ENCODE measurements at places on chromosomes 11 and 22.

DNA sequence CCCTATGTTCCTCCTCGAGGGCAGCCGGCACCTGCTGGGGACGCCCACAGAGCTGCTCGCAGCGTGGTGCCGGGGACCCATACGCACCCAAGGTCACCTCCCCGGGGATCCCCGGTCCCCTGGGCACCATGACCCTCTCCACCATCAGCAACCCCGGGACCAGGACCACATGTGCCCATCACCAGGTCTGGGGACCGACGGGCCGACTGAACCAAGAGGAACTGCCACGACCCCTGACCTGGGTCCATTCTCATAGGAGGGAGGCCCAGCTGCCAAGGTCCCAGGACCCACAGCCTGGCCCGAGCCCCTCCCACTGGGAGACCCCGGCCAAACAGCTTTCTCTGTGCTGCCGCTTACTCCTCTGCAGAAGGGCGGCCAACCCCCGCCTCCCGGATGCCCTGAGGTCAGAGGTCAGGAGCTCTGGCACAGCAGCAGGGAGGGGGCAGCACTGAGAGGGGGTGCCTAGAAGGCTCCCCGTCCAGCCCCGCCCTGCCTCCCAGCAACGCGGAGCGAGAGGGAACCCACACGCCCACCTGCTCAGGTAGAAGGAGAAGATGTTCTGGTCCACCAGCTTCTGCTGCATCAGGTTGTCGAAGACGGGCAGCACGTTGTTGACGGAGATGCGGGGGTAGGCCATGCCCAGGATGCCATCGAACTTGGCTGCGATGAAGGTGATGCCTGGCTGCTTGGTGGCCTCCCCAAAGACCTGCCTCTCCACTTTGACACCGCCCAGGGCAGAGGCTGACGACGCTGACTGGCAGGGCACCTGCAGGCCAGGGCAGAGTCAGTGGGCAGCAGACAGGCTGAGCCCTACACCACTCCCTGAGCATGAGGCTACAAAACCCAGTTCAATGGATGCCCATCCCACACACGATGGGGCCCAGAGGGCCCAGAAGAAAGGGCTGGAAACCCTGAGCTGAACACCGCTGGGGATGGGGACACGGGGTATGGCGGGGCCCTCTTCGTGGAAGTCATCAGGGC lies 6.6 kb downstream of the CTSD start:
- DNase-seq: no peak

DNA sequence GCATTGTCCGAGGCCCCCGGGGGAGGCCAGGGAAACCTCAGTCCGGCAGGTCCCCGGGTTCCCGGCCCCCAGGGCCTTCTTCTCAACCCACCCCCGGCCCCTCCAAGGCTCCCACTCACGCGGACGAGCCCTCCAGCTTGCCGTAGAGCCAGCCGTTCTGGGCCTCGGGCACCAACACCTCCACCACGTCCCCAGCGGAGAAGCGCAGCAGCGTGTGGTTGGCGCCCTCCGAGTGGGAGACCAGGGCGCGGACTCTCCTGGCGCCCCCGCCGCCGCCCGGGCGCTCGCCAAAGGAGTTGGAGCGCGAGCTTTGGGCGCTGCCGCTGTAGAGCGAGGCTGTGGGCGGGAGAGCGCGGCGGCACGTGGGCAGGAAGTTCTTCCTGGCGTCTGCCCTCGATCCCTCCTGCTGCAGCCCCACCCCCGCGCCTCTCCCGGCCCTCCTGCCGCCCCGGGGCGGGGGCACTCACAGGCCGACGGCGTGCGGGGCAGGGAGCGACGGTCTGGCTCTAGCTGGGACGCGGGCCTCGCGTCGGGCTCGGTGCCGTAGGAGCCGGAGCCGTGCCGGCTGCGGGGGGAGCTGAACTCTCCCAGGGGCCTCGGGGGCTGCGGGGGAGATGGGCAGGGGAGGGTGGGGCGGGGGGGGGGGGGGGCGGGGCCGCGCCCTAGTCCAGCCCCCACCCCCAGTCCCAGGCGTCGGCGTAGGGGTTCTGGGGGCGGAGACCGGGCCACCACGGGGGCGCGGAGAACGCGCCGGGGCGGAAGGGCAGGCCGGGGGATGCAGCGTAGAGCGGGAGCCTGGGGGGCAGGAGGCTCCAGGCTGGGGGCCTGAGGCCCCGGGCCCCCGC lies 4.9 kb upstream of the SLC16A8 start:
- DNase-seq: no peak

DNA sequence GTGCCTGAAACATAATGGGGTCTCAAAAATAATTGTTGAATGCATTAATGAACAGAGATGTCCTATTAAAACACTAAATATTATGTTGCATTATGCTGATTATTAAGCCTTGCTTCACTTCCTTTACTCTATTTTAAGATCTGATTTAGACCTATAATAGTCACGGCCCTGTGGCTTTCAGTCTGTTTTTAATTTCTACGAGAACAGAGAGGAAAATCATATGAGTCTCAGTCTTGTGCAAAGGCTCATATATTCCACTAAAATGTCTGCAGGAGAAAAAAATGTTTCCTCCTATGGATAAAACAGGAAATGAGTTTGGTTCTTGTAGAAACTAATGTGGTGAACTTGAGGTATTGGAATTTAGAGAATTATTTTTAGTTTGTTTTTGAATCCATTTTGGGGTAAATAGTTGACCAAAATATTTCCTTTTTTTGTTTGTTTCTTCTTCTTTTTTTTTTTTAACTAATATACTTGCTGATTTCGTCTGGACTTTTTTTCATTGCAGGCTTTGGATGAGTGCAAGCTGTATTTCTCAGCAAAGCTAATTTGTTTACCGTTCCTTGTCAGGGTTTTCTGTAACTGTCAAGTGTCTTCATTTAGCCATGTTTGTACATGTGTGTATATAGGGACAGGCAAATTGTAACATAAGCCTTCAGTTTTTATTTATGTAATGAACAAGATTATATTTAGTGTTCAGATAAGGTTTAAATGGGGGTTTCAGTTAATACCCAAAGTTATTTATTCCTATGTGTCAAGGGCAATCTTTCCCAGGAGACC lies 139.1 kb upstream of the DDI1 start:
- no peak for DNase-seq

DNA sequence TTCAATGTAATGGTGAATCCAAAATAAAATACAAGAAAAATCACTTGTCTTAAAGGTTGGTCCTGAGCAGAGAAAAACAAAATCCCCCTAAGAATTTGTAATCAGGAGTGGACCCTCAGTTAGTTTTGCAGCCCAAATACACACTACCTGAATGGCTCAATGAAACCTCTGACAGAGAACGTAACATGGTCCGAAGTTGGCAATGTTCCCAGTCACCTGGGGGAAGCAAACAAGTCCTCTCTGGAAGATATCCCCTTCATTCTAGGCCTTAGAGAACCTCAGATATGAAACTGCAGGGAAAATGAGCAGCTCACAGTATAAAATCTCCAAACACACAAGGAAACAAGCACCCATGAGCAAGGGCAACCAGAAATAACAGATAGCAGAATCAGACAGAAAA lies 58.2 kb downstream of the MORC2 start:
- DNase-seq: no peak

- peak; percentile 71 for DNase-seq
Observed at GRCh38 chr22:37633089-37633624, 6.3 kb upstream of the SH3BP1 start.

DNA sequence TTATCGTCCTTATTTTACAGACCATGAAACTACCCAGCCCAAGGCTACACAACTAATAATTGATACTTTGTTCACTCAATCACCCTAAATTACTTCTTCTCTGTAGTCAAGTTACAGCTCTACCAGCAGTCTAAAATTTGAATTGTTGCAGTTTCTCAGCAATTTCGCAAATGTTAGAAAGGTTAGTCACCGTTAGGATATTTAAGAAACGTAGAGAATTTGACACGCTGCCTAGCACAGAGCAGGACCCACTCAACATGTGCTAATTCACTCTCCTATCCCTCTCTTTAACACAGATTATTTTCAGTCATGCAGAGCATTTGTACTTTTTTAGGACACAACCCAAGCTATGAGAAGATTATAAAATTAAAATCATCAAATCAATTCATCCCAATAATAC lies 771.1 kb upstream of the LUZP2 start:
- DNase-seq: no peak

DNA sequence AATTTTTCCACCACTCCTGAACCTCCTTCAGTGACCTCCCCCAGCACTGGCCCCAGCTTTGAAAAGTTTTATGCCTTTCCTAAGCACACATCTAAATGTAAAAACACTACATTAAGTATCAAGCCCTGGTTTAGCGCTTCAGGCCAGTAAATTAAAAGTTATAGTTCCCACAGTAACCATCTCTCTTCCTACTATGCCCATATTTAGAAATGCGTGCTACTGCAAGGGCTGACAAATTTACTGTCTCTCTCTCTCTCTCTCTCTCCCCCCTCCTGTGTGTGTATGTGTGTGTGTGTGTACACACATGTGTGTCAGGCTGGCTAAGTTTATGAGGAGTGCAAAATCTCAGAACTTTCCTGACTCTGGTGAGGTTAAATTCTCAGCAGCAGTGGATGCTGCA lies 231.4 kb downstream of the LARGE1 start:
- DNase-seq: no peak

DNA sequence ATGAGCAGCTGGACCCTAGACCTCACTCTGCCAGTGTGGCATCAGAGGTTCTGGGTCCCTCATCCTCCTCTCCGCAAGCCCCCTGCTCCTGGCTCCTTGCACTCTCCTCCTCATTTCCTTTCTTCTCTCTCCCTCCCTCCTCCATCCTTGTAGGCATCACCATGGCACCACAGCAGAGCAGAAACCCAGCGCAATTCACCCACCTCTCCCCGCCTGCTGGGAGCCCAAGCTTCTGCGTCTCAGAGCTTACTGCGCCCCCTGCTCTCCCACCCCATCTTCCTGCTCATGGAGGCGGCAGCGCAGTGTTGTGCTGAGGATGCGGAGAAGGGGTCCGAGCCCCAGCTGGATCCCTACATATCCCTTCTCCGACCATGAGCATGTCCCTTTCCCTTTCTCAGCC lies 1.7 kb downstream of the CHRM1 start:
- no peak for DNase-seq

DNA sequence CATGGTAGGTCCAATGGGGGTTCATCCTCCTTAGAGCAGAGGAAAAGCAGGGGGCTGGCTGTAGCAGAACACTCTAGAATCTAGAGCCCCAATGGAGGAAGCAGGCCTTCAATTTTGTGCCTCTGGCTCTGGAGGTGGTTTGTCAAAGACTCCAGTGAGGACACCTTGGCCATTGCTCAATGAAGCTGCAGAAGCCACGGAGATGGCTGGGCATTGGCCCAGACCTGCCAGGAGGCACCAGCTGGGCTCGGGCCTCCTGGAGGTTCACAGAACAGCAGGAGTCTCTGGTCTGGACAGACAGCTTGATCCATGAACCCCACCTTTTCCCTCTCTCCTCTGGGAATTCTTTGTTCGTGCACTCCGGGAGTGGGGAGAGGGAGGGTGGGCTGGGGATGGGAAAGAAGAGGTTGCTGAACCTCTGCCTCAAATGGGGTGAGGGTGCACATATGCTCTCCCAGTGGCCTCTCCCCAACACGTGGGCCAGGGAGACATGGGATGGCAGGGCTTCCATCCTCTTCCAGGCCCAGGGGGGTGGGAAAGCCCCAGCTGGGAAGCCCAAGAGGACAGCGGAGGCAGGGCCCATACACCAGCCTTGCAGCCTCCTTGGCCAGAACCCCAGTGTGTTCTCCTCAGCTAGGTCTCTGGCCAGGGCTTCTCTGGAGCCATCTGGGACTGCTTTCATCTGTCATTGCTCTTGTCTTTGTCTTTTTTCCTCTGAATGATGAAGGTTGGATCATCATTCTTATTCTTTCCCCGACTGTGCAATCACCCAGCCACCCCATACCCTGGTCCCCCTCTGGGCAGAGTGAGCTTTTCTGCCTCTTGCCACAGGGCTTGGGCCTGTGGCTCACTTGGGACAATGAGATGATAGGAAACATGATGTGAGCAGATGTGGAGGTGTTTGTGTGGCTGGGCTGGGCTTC lies 1019.4 kb downstream of the BRD1 start:
- DNase-seq: no peak

GRCh38 chr22:27726331-27726685 lies 75.2 kb downstream of the MN1 start:
- DNase-seq: no peak

- no peak for DNase-seq
Observed at GRCh38 chr11:112175599-112175952, 264 bp downstream of the BCO2 start.

GRCh38 chr11:65623852-65624616 lies 8.5 kb downstream of the PCNX3 start:
- DNase-seq: no peak

- DNase-seq: no peak
Observed at GRCh38 chr11:117419482-117420142, 92.0 kb downstream of the CEP164 start.

DNA sequence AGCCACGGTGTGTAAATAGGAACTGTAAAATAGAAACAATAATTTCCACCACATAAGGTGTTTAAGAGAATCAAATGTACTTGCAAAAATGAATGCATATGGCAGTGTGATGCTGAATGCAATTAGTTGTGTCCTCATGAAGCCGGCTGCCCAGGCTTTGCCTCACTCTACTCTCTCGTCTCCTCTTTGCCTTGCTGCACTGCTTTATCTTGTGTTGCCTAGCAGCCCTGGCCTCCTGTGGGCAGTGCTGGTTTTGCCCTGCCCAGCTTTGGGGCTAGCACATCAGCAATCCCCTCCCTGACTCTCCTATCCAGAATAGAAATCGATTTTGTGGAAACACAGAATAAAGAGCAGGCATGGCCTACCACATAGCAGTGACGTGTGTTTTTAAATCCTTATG lies 30.0 kb downstream of the LRRC32 start:
- DNase-seq: peak; percentile 7

DNA sequence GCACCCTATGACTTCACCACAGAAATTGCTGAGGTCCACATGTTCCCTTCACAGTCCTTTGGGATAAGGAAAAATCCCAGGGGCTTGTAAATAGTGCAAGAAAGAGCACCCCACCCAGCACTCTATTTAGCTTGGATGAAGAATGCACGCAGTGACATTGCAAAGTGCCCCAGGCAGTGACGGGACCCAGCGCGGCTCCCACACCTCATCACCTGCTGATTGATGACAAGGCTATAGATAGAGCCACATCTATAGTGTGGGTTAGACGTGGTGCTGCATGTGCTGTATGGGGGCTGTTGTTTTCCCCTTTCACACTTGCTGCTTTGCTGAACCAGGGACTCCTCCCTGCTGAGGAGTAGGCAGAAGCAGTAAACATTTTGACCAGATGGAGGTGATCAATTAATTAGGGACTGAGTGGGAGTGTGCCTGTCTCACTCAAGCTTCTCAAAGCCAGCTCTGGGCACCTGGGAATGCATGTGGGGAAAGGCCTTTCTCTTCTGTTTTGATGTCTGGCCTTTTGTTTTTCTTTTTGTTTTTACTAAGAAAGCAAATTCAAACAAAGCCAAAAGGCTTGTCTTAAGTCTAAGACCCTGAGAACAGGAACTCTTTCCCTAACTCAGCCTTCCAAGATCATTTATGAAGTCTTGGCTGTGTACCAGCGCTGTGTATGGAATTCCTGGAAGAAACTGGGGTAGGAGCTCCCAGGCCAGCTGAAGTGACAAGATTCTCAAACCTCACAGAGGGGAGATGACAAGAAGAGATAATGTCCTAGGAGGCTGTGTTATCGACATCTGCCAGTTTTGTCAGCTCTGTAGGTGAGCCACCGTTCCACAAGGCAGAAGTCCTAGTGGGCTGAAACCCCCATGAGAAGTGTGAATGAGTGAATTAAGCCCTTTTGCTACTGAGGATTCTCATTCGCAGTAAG lies 219.7 kb downstream of the BARX2 start:
- DNase-seq: no peak

GRCh38 chr22:29270475-29271271 lies 2.6 kb downstream of the EWSR1 start:
- no peak for DNase-seq

- peak; percentile 64 for DNase-seq
Observed at GRCh38 chr11:65416841-65417701, 5.5 kb upstream of the NEAT1 start.
